ENCODE measurements at places on chromosomes 13 and 19. TPM values are rescaled to one million over a fixed set of nuclear protein-coding genes. Genes with fewer than 3 reads are reported as not detected.

The CERS4 gene
- 105 TPM for total RNA-seq

DNA sequence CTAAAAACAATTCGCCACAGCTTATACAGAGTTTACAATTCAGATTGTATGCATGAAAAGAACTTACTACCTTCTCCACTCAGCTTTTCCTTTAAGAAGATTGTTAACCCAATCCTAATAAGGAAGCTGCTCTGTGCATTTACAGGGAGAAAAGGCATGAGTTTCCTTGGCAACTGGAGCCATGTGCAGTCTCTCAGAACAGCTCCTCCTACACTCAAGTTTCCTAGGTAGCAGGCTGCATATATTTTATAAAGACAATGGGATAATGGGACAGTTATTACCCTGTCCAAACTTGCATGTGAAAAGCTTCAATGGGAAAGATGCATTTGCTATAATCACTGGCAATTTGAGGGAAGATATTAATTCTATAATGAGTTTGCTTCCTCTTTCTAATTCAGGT lies 125.5 kb upstream of the TRPC4 start:
- no peaks in the 10 kb centered on the region for H3K27me3 ChIP-seq
- no peak overlapping the region for H3K4me3 ChIP-seq

The OVOL3 gene
- 3.3 TPM for total RNA-seq

- no peak overlapping the region for H3K27ac ChIP-seq
- H3K27me3 ChIP-seq, result no peaks in the 10 kb centered on the region
- H3K4me3 ChIP-seq, result no peak overlapping the region
- H3K36me3 ChIP-seq, result no peaks in the 10 kb centered on the region
- H3K4me1 ChIP-seq, result no peaks in the 10 kb centered on the region
- no peak for DNase-seq
Observed at GRCh38 chr13:23794267-23795161, 94.7 kb downstream of the MIPEP start.

The BSPH1 gene
- not detected for total RNA-seq

The ZNF627 gene
- 17.2 TPM for total RNA-seq

DNA sequence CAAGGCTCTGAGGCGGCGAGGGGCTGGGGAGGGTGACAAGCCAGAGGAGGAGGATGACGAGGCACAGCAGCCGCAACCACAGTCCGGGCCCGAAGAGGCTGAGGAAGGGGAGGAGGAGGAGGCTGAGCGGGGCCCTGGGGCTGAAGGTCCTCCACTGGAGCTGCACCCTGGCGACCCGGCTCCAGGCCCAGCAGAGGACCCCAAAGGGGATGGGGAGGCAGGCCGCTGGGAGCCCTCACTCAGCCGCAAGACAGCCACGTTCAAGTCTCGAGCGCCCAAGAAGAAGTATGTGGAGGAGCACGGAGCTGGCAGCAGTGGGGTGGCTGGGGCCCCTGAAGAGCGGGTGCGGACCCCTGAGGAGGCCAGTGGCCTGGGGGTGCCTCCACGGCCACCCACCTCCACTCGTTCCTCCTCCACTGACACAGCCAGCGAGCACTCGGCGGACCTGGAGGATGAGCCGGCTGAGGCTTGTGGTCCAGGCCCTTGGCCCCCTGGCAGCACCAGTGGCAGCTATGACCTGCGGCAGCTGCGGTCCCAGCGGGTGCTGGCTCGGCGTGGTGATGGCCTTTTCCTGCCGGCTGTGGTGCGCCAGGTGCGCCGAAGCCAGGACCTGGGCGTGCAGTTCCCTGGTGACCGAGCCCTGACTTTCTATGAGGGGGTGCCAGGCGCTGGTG lies 2.9 kb downstream of the CIC start:
- H3K27ac ChIP-seq, result no peak overlapping the region
- no peak for DNase-seq
- no peaks in the 10 kb centered on the region for H3K36me3 ChIP-seq
- H3K27me3 ChIP-seq, result no peaks in the 10 kb centered on the region
- H3K4me1 ChIP-seq, result peaks cover 25% of the 10 kb centered on the region

The CEACAM16 gene
- total RNA-seq, result 0.50 TPM

DNA sequence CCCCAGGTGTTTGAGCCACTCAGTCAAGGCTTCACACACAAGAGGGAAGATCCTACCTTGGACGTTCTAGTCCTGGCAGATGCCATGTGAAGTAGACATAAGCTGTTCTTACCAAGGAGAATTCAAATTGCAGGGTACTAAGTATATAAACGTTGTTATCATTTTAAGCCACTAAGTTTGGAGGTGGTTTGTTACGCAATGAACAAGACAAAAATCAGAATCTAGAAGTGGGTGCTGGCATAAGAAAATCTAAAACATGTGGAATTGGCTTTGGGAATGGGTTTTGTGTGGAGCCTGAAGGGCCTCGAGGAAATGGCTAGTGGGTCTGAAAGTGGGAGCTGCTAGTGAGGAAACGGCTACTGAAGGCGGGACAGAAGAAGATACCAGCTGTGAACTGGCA lies 83.9 kb downstream of the TBC1D4 start:
- H3K36me3 ChIP-seq, result no peaks in the 10 kb centered on the region
- H3K27me3 ChIP-seq, result no peaks in the 10 kb centered on the region
- no peak for DNase-seq

DNA sequence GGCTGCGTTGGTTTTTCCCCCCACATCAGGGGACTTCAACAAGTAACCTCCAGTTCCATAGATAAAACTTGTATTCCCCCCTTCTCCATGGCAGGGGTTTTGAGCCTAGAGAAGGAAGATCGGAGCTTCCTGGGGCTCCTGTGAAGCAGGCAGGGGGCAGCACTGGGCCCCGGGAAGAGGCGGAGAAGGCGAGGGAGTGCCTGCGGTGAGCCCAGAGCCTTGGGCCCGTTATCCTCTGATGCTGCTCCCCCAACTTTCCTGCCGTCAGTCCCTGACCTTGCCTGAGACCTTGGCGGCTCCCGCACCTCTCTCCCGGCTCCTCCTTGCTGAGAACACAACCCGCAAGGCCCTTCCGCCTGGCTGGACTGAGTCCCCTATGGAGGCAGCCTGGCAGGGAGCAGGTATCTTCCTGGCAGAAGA lies 2.5 kb downstream of the LIPE start:
- H3K4me3 ChIP-seq, result peak overlapping the region; percentile 63
- peak overlapping the region; percentile 76 for H3K27ac ChIP-seq
- H3K27me3 ChIP-seq, result no peaks in the 10 kb centered on the region
- peaks cover 17% of the 10 kb centered on the region for H3K4me1 ChIP-seq
- H3K36me3 ChIP-seq, result no peaks in the 10 kb centered on the region
- peak; percentile 56 for DNase-seq

DNA sequence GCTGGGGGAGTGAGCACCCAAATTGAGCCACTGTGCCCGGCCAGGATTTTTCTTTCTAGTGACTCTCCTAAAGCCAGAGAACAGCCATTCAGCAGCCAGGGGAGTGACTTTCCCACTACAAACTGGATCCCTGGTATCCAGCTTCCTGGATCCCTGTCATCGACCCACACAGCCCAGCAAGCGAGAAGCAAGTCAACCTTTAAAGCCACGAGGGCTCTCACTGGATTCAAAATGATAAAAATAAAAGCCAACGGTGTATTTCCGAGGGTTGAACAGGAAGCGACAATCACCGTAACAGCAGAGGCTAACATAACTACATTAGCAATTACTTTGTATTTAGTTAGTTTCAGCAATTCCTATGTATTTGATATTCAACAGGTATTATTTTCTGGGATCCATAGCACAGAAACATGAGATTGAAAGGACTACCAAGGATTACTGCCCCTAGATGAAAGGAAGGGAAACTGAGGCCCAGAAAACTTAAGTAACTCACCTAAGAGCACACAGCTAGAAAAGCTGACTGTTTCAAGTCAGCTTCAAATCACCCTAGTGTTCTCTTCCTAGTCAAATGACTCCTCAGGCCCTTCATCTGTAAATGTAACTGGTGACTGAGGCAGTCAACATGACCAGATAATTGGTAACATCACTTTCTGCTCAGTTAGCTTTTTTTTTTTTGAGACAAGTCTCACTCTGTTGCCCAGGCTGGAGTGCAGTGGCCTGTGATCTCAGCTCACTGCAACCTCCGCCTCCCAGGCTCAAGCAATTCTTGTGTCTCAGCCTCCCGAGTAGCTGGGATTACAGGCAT lies 2.7 kb downstream of the RFX1 start:
- H3K27me3 ChIP-seq, result no peaks in the 10 kb centered on the region
- H3K4me3 ChIP-seq, result no peak overlapping the region
- no peaks in the 10 kb centered on the region for H3K36me3 ChIP-seq
- H3K4me1 ChIP-seq, result peaks cover 23% of the 10 kb centered on the region

DNA sequence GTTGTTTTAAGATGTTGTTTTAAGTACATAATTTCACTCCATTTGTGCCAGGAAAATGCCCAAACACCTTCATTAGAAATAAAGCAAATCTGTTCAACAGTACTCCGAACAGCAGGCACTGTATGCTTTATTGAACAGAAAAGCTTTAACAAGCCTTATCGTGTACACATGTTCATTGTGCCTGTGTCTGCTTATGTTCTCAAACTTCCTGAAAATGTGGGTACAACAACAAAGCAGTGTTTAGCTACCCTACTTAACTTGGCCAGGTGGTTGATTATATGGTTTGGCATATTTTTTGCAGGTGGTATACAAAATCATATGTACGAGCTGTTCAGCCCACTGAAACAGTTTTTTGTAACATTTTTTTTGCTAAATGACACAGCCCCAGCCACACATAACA lies 718.0 kb downstream of the DACH1 start:
- H3K36me3 ChIP-seq, result no peaks in the 10 kb centered on the region
- DNase-seq, result no peak
- H3K27ac ChIP-seq, result no peak overlapping the region
- no peaks in the 10 kb centered on the region for H3K4me1 ChIP-seq

The NTF4 gene
- 0.31 TPM for total RNA-seq

DNA sequence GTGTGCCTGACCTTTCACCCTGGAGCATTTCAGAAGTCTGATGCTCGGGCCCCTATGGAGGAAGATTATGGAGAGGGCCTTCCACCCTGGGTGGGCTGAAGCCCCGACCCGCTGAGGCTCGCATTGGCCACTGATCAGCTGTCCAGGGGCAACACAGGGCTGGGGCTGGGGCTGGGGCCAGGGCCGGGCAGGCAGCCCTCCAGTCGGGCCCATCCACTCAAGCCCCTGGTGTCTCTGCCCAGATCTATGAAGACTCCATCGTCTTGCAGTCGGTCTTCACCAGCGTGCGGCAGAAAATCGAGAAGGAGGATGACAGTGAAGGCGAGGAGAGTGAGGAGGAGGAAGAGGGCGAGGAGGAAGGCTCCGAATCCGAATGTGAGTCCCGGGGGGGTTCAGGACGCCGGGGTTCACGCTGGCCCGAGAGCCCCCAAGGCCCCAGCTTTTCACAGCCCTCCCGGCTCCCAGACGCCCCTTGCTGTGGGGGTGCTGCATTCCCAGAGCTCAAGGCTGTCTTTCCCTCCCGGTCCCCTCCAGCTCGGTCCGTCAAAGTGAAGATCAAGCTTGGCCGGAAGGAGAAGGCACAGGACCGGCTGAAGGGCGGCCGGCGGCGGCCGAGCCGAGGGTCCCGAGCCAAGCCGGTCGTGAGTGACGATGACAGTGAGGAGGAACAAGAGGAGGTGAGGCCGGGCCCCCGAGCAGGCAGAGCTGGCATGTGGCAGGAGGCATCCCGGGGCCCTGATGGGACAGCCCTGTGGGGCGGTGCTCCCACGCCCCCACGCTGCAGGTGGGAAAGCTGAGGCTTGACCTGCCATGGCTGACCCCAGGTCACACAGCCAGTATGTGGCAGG lies 29.5 kb upstream of the LDLR start:
- DNase-seq, result no peak
- H3K27ac ChIP-seq, result no peak overlapping the region
- H3K4me3 ChIP-seq, result no peak overlapping the region
- H3K36me3 ChIP-seq, result no peaks in the 10 kb centered on the region
- no peaks in the 10 kb centered on the region for H3K4me1 ChIP-seq

The ZNF845 gene
- total RNA-seq, result 6.5 TPM

GRCh38 chr19:5298471-5298901 lies 42.1 kb downstream of the PTPRS start:
- H3K36me3 ChIP-seq, result no peaks in the 10 kb centered on the region
- no peak overlapping the region for H3K4me3 ChIP-seq
- no peak for DNase-seq

- no peaks in the 10 kb centered on the region for H3K4me1 ChIP-seq
- no peaks in the 10 kb centered on the region for H3K27me3 ChIP-seq
- DNase-seq, result no peak
- H3K27ac ChIP-seq, result no peak overlapping the region
Observed at GRCh38 chr13:73479856-73480255, 421.1 kb downstream of the KLF5 start.

The SIGLEC5 gene
- not detected for total RNA-seq

GRCh38 chr19:24055548-24055947 lies 31.4 kb upstream of the ZNF254 start:
- H3K27me3 ChIP-seq, result no peaks in the 10 kb centered on the region
- H3K4me3 ChIP-seq, result no peak overlapping the region
- no peak for DNase-seq
- H3K4me1 ChIP-seq, result no peaks in the 10 kb centered on the region
- H3K27ac ChIP-seq, result no peak overlapping the region
